ENCODE measurements at places on chromosomes 3 and 15.
A peak's percentile ranks its signal among the peaks of the same experiment; 100 is the strongest.

GRCh38 chr3:112734171-112734570 is 93.2 kb upstream of the CCDC80 start:
- DNase-seq: no peak

GRCh38 chr15:70279096-70279495 is 181.4 kb upstream of the TLE3 start:
- no peak for DNase-seq

DNA sequence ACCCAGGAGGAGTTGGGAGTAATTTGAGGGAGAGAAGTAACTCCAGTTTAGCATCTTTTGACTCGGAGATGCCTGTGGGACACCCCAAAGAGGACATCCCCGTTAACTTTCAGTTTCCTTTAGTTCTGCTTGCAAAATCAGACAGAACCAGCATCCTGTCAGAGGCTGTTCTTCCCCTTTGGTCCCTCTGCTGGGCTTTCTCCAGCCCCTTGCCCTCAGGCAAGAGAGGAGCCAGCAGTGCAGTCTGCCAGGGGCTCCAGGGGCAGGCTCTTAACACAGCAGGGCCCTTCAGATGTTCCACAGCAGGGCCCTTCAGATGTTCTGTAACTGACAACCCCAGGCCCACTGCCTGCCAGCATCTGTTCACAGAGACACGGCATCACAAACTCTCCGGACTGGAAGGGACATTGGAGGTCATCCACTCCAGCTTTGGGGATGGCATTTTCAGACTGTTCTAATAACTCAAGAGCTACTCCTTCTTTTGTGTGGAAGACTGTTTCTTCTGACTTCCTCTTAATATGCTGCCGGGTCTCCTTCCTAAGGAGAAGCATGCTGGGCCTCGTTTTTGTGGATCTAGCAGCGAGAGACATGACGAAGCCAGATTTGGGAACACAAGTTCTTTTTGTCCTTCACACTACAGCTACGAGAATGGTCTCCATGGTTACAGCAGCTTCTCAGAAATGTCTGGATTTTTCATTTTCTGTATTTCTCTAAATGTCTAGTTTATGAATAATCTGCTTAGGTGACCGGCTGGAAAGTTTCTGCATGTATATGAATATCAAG is 51.9 kb downstream of the KY start:
- no peak for DNase-seq

GRCh38 chr15:58473724-58474123 is 41.9 kb downstream of the LIPC start:
- DNase-seq: peak; percentile 80

GRCh38 chr3:166425900-166426611 is 588.8 kb upstream of the BCHE start:
- no peak for DNase-seq

- DNase-seq: no peak
Observed at GRCh38 chr3:179292450-179292849, 30.4 kb upstream of the ZNF639 start.

DNA sequence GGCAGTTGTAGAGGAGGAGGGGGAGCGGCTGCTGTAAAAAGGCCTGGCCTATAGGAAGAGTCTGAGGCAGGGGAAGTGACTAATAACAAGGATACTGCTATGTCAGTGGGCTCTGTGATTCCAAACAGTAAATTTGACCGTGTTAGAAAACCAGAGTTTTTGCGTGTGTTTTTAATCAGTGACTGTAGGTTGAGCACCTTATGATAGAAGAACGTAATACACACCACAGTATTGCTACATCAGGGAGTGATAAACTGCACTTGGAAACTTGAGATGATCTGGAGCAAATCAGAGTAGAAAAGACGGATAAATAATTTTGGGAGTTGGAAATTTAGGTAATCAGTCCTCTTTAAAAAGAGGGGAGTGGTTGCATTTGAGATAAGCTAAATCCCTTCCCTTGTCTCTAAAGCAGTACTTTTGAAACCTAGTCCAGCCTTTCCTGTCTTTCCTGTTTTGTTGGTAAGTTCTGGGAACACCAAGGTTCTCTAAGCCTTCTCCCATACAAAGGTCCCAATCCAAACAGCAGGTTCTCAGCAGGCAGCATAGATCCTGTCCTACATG is 130.5 kb upstream of the NR2E3 start:
- peak; percentile 32 for DNase-seq

GRCh38 chr15:62528505-62528904 is 363.4 kb upstream of the C2CD4B start:
- DNase-seq: no peak

Measured in urothelium cell line (cell line).